Upper lobe of right lung (tissue), 1 donor: ENCODE measurements at places on chromosomes 5 and 9. TPM values are rescaled to one million over a fixed set of nuclear protein-coding genes. Genes with fewer than 3 reads are reported as not detected.

DNA sequence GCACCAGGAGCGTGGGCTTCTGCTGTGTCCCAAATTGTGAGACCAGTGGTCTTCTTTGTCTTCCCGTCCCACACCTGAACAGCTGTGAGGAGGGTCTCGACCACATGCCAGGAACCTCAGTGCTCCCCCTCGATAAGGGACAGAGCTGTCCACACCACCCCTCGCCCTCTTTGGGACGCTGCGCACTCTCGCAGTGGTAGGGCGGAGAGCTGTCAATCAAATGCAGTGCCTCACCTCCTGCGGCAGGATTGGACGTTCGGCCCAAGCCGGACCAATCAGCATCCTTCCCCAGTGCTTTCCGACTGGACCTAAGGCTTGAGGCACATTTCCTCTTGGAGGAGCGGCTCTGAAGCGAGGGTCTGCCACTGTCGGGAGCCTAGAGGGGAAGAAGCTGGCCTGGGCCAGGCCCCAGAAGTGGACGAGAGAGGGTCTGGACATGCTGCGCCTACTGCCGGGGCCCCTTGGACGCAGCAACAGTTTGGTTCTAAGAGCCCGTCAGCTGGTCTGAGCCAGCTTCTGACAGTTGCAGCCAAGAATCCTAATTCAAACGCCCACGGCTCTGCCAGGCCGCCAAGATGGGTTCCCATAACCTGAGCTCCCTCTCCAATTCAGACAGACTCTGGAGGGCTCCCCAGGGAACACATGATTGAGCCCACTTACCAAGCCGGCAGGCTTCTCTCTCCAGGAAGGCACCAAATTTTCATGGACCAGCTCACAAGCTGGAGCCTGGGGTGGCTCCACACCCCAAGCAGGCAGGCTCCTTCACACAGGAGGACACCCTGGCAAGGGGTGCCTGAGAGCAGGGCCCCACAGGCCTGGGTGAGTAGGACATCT, 28.1 kb upstream of the ADAMTS2 start:
- H3K27me3 ChIP-seq, result no peaks in the 10 kb centered on the region
- no peak for DNase-seq
- no peak overlapping the region for H3K27ac ChIP-seq
- no peaks in the 10 kb centered on the region for H3K4me1 ChIP-seq

Gene SLC6A3
- 0.52 TPM for total RNA-seq

DNA sequence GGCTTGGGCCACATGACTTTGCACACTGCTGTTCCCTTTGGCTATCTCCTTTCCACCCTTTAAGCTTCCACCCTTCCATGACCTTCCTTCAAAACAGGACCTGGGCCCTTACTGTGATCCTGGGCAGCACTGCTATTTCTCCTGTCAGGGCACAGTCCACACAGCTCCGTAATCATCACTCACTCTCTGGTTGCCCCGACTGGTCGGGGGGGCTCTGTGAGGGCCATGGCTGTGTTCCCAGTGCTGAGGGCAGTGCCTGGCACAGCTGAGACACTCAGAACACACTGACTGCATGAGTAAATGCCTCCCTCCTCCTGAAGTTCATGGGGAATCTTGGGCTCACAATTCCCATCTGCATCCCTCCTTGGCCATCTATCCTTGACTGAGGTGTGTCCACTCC, 12.2 kb downstream of the TRAF1 start:
- H3K4me1 ChIP-seq, result peaks cover 19% of the 10 kb centered on the region
- H3K27ac ChIP-seq, result no peak overlapping the region
- H3K27me3 ChIP-seq, result no peaks in the 10 kb centered on the region

DNA sequence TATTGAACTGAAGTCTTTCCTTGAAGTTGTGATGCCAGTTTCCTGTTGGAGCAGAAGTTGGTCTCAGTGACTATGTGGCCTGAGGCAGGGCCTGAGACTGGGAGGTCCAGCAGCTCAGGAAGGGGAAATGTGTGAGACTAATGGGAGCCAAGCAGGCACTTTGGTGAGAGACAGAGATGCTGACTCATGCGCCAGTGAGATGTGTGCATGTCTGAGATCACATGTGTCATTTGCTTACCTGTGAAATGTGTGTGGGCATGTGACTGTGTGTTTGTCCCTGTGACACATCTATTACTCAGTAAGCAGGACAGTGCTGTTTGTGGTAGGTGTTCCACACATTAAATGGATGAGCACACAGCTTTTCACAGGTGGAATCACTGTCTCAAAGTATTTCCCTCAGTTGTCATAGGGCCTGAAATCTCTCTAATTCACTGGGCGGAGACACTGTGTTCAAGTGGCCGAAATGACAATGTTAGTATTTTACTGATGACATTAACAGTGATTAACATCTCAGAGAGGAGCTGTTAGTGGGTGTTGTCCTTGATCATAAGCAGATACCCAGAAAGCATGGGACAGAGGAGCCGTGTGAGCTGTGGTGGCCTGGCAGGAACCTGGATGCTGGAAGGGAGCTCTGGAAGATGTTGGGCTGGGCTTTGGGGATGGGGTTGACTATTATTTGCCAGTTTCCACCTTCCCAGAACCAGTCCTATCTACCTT, 7.4 kb downstream of the NPR2 start:
- H3K4me1 ChIP-seq, result peaks cover 3% of the 10 kb centered on the region
- no peak overlapping the region for H3K27ac ChIP-seq
- no peaks in the 10 kb centered on the region for H3K27me3 ChIP-seq
- peaks cover 33% of the 10 kb centered on the region for H3K36me3 ChIP-seq
- no peak for DNase-seq

Gene RASGEF1C
- total RNA-seq, result not detected

- no peaks in the 10 kb centered on the region for H3K4me1 ChIP-seq
- H3K36me3 ChIP-seq, result no peaks in the 10 kb centered on the region
- no peaks in the 10 kb centered on the region for H3K27me3 ChIP-seq
- no peak overlapping the region for H3K27ac ChIP-seq
- H3K4me3 ChIP-seq, result no peak overlapping the region
Measured at GRCh38 chr9:23587433-23587832, 238.6 kb downstream of the ELAVL2 start.

Gene TPRN
- 22.3 TPM for total RNA-seq

Gene SLCO6A1
- total RNA-seq, result not detected

GRCh38 chr5:38193015-38193581, 65.3 kb upstream of the EGFLAM start:
- H3K27me3 ChIP-seq, result peaks cover 19% of the 10 kb centered on the region
- no peak overlapping the region for H3K4me3 ChIP-seq
- H3K36me3 ChIP-seq, result no peaks in the 10 kb centered on the region
- H3K4me1 ChIP-seq, result no peaks in the 10 kb centered on the region
- no peak overlapping the region for H3K27ac ChIP-seq

GRCh38 chr5:55104946-55105701, 2.7 kb downstream of the GZMA start:
- no peak for DNase-seq
- no peaks in the 10 kb centered on the region for H3K4me1 ChIP-seq
- H3K4me3 ChIP-seq, result no peak overlapping the region
- no peak overlapping the region for H3K27ac ChIP-seq

Gene HNRNPH1
- 470 TPM for total RNA-seq

DNA sequence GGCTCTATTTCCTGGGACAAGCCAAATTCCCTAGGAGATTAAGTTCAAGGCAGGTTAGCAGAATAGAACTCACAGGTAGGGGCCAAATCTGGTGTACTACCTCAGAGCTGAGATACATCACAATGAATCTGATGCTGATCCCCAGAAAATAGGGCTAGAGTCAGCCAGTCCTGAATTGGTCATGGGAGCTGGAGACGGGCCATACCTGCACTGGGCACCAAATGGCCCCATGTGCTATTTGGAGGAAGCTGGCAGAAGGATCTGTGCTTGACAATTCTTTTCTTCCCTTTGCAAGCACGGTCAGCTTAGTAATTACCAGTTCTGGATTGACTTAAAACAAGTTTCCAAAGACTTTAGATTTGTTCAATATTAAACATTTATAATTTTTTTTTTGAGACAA, 10.4 kb upstream of the GNAQ start:
- H3K27me3 ChIP-seq, result no peaks in the 10 kb centered on the region
- no peak overlapping the region for H3K4me3 ChIP-seq
- H3K4me1 ChIP-seq, result no peaks in the 10 kb centered on the region
- H3K36me3 ChIP-seq, result no peaks in the 10 kb centered on the region
- no peak overlapping the region for H3K27ac ChIP-seq

DNA sequence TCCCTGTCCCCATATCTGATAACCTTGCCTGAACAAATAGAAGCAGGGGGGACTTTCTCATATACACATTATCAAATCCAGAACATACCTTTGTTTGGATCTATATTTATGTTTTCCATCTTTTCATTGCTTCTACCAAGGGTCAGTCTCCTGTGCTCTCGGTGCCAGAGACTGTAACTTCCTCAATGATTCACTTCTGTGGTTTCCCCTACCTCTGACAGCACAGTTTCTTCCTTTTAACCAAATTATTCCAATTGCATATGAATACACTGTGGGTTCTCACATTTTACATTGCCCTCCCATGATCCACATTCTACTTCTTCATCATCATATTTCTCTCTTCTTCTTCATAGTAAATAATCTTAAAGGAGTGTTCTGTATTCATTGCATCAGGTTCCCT, 32.2 kb downstream of the NMUR2 start:
- no peaks in the 10 kb centered on the region for H3K4me1 ChIP-seq
- no peak overlapping the region for H3K4me3 ChIP-seq
- no peaks in the 10 kb centered on the region for H3K27me3 ChIP-seq

DNA sequence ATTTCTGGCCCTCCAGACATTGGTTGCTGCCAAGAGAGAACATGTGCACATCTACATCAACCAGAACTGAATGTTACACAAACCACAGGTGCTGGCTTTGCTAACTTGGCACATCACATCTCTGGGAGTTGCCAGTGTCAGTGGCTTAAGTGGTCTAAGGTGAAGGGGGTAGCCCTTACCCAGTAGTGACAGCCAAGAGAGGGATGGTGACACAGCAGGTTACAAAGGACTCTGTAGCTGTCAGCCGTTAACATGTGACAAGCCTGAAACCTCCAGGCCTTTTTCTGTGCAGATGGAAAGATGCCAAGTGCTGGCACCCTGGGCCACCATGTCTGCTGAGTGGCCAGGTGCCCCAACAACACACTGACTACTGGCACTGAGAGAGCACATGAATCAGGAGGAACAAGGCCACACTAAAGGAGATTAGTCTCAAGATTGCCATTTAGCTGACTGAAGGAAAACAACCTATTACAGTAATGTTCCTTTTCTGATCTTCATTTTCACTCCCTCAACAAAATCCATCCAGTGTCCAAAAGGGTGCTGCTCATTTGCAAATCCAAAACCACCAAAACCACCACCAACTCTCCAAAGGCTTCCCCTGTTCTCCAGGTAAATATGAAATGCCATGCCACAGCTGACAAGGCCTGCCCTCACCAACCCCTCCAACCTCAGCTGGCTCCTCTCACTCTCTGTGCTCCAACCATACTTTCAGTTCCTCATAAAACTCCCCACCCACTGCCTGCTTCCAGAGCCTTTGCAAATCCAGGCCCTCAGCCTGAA, 20.2 kb downstream of the SIL1 start:
- no peaks in the 10 kb centered on the region for H3K27me3 ChIP-seq
- H3K4me3 ChIP-seq, result no peak overlapping the region
- H3K27ac ChIP-seq, result peak overlapping the region; percentile 73
- H3K36me3 ChIP-seq, result no peaks in the 10 kb centered on the region

DNA sequence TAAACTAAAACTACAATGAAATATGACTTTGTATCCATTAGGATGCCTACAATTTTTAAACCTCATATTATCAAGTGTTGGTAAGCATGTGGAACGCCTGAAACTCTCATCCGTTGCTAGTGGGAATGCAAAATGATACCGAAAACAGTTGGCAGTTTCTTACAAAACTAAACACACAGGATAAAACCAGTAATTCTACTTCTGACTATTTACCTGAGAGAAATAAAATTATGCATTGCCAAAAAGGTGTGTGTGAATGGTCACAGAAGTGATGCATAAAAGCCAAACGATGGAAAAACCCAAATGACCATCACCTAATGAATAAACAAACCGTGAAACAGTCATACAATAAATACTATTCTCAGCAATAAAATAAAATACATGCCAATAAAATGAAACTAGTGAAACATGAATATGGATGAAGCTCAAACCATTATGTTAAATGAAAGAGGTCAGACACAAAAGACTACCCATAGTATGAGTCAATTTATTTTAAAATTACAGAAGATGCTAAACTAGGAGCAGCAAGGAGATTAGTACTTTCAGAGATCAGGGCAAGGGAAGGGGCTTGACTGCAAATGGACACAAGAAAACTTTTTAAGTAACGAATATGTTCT, 13.4 kb downstream of the AUH start:
- no peaks in the 10 kb centered on the region for H3K4me1 ChIP-seq
- DNase-seq, result no peak
- H3K27me3 ChIP-seq, result no peaks in the 10 kb centered on the region

Gene TLX3
- not detected for total RNA-seq

DNA sequence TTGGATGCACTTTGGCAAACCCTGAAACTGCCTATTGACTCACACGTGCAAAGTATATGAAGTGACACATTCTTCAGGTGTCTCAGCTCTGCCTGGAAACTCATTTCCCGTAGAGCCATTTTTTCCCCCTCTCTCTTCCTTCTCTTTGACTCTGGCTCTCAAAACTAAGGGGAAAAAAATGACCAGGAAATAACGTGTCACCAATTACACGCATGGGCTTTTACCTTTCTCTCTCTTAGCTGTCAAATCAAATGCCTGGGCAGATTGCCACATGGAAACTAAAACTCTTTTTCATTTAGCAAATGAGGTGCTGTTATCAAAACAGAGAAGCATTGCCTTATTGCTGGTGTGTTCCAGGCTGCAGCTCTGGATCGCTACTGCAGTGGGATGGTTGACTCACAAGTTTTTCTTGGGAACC, 18.3 kb upstream of the IFNK start:
- H3K4me3 ChIP-seq, result no peak overlapping the region
- no peak for DNase-seq
- H3K4me1 ChIP-seq, result no peaks in the 10 kb centered on the region
- no peaks in the 10 kb centered on the region for H3K27me3 ChIP-seq
- no peak overlapping the region for H3K27ac ChIP-seq
- H3K36me3 ChIP-seq, result no peaks in the 10 kb centered on the region

- H3K4me3 ChIP-seq, result no peak overlapping the region
- no peak overlapping the region for H3K27ac ChIP-seq
- no peaks in the 10 kb centered on the region for H3K4me1 ChIP-seq
- no peak for DNase-seq
Measured at GRCh38 chr9:87327575-87328125, 170.0 kb upstream of the DAPK1 start.

DNA sequence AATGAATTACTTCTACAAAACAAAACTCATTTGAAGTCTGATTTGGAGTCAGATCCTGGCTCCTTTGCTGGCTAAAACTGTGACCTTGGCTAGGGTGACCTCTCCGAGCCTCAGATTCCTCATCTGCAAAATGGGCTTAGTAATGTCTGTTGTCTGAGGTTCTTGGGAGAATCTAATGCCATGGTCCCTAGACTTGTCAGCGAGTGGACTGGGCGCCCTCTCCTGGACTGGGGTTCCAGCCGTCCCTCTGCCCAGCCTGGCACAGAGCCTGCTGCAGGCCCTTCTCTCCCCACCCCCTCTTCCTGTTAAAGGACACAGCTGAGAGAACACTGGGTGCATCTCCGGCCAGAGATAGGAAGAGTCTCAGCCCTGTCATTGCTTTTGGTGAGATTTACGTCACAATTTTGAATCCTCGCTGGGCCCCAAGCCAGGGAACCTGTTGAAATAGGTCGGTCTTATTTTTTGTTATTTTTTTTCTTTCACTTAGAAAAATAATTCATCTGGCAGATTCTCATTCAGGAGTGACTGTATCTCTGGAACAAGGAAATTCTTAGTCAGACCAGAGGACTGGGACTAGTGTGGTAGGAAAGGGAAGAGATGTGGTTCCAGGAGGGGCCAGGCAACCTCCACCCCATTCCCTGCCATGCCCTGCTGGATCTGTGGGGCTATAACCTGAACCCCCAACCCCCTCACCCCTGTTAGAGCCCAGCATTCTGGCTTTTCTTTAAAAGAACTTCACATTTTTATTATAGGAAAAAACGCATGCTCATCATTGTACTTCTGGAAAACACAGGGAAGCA, 48.2 kb upstream of the RPL26L1 start:
- no peaks in the 10 kb centered on the region for H3K27me3 ChIP-seq
- H3K27ac ChIP-seq, result peak overlapping the region; percentile 79
- peaks cover 51% of the 10 kb centered on the region for H3K36me3 ChIP-seq
- peaks cover 4% of the 10 kb centered on the region for H3K4me1 ChIP-seq
- H3K4me3 ChIP-seq, result no peak overlapping the region
- peak; percentile 84 for DNase-seq
